Fibroblast of the aortic adventitia (primary cell): ENCODE measurements at places on chromosomes 6 and 20. TPM values are rescaled to one million over a fixed set of nuclear protein-coding genes. Genes with fewer than 3 reads are reported as not detected.

IPCEF1 gene
- 0.54 and 1.3 TPM in 2 replicates for total RNA-seq

CDH22 gene
- not detected in 2 replicates for total RNA-seq

DLK2 gene
- total RNA-seq, result 0.36 and 0.98 TPM in 2 replicates

SLC2A10 gene
- 37.4 and 43.4 TPM in 2 replicates for total RNA-seq

SYCP2 gene
- 0.63 and 0.74 TPM in 2 replicates for total RNA-seq

DNA sequence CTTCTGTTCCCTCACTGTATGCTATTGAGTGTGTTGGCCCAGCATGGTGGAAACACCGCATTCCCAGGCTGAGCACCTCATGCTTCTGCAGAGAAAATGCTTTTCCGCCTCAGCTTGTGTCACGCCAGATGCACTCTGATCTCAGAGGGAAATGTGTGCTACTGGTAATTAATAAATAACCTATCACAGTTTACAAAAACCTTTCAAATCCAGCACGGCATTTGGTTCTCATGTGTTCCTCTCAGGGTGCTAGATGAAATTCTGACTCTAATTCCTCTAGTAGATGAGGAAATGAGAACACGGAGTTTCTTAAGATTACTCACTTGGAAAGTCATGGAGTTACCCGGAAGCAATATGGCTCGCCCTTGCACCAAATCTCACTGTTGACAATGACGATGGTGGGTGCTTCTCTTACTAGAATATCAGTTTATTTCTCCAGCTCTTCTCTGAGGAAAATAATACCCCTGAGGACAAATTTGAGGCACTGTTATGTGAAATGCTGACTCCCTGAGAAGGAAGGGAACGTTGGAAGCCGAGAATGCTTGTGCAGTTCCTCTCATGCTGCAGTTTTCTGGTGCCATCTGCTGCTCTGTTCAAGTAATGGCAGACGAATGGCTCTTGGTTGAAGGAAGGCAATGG, 116.6 kb downstream of the RNF144B start:
- peak; percentile 88 for DNase-seq

DNA sequence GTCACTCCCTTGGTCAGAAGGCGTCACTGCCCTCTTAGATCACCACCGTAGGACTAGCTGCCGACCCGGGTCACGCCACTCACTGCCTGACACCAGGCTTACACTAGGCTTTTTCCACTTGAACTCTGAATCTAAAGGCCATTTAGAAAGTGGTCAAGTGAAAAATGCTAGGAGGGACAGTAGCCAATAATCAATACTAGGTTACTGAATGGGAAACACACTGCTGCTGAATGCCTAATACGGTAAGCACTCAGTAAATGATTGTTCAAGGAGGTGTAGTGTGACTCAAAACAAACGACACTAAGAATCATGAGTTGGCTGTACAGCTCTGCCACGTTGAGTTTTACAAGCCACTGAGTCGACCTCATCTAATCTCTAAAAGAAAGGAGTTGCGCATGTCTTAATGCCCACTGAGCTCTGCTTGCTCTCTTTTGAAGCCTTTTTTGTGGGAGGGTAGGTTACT, 760 bp upstream of the IBTK start:
- peak; percentile 53 for DNase-seq

- DNase-seq, result no peak
Measured at GRCh38 chr6:144364782-144365181, 79.6 kb downstream of the UTRN start.

DNA sequence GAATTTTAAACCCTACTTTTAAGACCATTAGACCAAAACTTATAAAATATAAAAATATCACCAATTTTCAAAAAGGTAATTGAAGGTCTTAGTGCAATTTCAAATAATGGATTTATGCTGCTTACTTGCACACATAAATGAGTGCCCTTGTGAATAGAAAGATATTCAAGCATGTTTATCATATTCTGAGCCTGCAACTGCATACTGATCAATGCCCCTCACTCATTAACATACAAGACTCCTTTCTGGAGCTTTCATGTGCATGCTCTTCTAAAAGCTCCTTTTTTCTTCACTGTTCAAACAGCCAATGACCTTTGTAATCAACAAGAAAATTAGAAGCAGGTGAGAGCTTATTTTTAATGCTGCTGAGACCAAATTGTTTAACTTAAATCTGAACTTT, 1139.3 kb downstream of the HACE1 start:
- DNase-seq, result no peak

GRCh38 chr6:131740161-131740560, 29.3 kb upstream of the CTAGE9 start:
- DNase-seq, result no peak
